ENCODE measurements at places on chromosomes 1 and 21.

DNA sequence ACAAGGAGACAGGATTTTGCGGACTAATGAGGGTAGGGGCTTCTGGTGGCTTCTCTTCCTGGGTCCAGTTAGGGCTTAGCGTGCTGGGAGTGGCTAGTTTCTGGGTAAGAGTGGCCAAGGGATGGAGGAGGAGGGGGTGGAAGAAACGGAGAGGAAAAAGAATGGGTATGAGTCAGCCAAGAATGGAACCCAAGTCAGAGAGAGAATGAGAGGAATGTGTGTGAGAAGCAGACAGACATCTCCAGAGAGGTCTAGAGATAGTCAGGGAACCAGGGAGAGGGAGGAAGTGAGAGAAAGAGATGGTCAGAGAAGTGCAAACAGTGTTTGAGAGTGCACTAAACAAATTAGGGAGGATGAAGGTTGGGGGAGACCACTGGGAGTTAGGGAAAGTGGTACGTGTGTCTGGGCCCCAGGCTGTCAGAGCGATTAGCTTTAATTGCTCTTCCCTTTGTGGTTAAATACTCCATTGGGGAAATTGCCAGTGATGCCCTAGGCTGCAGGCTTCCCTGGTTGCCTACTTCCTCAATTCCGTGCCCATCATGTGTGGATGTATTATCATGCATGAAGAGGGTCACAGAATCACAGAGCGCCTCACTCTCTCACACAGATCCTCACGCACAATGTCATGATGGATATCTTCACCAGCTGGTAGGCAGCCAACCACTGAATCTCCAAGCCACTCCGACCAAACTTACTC, 1.4 kb downstream of the PEA15 start:
- DNase-seq, result no peak

- no peak for DNase-seq
Observed at GRCh38 chr1:29017235-29017634, 102.9 kb downstream of the EPB41 start.

GRCh38 chr1:201648066-201648906, 109.4 kb downstream of the NAV1 start:
- peak; percentile 51 for DNase-seq

GRCh38 chr1:37156646-37157045, 122.3 kb upstream of the GRIK3 start:
- DNase-seq, result no peak

DNA sequence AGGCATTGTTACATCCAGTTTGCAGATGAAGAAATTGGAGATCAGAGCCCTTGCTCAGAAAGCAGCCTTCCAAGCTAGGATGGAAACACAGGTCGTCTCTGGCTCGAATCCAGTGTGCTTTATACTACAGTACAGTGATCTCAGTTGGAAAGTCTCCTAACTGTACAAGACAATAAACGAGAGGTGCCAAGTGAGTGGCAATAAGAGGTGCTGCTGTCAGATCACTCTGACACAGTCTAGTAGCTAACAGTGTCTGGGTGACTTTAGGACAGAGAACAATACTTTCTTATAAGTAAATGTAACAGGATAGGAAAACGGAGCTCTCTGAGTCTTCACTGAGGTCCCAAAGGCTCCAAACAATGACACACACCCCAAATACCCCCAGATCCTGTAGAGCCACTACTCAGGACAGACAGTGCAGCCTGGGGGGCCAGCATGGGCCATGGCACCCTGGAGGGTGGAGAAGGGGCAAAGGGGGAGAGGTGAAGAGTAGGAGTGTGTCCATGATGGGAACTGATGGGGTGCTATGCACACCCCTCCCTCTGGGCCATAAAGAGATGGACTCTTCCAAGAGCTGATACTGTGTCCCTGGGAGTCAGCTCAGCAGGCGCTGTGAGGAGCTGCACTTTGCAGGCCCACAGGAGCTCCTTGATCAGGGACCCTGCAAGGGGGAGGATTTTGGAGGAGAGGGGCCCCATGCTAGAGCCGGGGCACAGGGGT, 3.3 kb downstream of the SH3BGR start:
- no peak for DNase-seq

- DNase-seq, result no peak
Observed at GRCh38 chr21:33848249-33848953, 67.2 kb downstream of the ATP5PO start.

DNA sequence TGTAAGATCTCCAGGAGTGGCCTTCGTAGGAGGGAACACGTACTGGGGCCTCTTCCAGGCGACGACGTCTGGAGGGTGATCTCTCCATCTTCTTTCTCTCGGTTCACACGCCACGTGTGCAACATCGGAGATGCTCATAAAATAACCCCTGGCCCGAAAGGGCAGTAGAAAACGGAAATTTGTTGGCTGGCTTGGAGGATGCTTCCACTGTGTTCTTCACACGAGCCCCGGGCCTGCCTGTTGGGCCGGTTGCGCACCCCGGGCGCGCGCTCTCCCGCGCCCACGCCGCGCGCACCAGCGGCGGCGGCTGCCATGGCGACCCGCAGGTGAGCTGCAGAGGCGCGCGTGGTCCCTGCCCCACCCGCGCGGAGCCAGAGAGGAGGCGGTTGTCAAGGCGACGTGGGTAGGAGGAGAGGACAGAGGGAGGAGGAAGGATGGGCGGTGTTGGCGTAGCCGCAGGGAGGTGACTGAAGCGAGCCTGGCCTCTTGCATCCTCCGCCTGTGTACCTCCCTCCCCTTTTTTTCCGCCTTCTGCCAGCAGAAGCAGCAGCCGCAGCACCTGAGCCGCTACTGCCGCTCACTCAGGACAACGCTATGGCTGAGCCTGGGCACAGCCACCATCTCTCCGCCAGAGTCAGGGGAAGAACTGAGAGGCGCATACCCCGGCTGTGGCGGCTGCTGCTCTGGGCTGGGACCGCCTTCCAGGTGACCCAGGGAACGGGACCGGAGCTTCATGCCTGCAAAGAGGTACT, at the start of gene ELAPOR1:
Gene ELAPOR1, plus strand, starts transcription at position 526 of the 752 bp plus-strand sequence. Its CDS starts 69 bp downstream, at position 595.
- DNase-seq, result peak; percentile 79

GRCh38 chr1:92937731-92938130, 23.5 kb downstream of the DIPK1A start:
- DNase-seq, result no peak

- no peak for DNase-seq
Observed at GRCh38 chr1:68795956-68796355, 299.1 kb upstream of the DEPDC1 start.

GRCh38 chr21:44958471-44959191, 18.8 kb downstream of the SLX9 start:
- DNase-seq, result no peak

- no peak for DNase-seq
Observed at GRCh38 chr1:79044974-79045650, 38.6 kb upstream of the ADGRL4 start.

GRCh38 chr1:116767782-116768382, 13.7 kb downstream of the CD2 start:
- DNase-seq, result no peak

- DNase-seq, result no peak
Observed at GRCh38 chr1:229495782-229496181, 12.4 kb downstream of the NUP133 start.

- no peak for DNase-seq
Observed at GRCh38 chr1:103547840-103548239, 22.3 kb downstream of the RNPC3 start.

GRCh38 chr1:243851765-243852164, 1.7 kb upstream of the AKT3 start:
- DNase-seq, result no peak

DNA sequence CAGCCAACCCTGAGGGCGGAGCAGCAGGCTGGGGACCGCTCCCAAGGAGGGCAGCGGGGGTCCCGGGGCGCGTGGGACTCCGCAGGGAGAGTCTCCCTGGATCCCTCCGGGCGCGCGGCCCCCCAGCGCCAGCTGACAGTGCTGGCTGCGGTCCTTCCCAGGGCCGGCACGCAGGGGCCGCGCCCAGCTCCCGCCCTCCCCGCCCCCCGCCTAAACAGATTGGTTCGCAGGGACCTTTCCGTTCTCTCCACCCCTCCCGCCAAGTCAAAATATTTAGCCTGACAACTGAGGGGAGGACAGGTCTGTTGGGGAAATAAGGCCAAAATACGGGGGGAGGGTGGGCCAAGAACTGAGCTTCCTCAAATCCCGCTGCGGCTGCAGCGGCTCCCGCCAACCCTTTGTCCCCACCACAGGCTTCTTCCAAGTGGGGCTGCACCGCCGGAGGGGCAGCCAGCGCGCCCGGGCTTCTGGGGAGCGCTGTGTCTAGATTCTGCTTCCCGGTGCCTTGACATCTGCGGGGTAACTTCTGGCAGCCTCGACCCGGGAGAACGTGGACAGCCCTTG, at the start of gene INSRR:
Gene INSRR, minus strand, starts transcription at position 159 of the 564 bp plus-strand sequence. CDS start 496 bp downstream, outside the sequence.
- no peak for DNase-seq

GRCh38 chr1:228938537-228938901, 203.2 kb downstream of the RHOU start:
- no peak for DNase-seq

GRCh38 chr1:157653494-157653873, 47.1 kb downstream of the FCRL3 start:
- no peak for DNase-seq

- no peak for DNase-seq
Observed at GRCh38 chr1:32759521-32759981, 57.0 kb upstream of the SYNC start.

- DNase-seq, result no peak
Observed at GRCh38 chr1:232138044-232138443, 491.9 kb downstream of the SIPA1L2 start.

- DNase-seq, result no peak
Observed at GRCh38 chr1:59179673-59180072, 117.2 kb upstream of the FGGY start.

- DNase-seq, result no peak
Observed at GRCh38 chr1:187185389-187185788, 356.6 kb downstream of the PLA2G4A start.
